ENCODE measurements at places on chromosomes 3 and 15.

GRCh38 chr3:67856718-67857117, 202.3 kb upstream of the SUCLG2 start:
- no peak for DNase-seq

DNA sequence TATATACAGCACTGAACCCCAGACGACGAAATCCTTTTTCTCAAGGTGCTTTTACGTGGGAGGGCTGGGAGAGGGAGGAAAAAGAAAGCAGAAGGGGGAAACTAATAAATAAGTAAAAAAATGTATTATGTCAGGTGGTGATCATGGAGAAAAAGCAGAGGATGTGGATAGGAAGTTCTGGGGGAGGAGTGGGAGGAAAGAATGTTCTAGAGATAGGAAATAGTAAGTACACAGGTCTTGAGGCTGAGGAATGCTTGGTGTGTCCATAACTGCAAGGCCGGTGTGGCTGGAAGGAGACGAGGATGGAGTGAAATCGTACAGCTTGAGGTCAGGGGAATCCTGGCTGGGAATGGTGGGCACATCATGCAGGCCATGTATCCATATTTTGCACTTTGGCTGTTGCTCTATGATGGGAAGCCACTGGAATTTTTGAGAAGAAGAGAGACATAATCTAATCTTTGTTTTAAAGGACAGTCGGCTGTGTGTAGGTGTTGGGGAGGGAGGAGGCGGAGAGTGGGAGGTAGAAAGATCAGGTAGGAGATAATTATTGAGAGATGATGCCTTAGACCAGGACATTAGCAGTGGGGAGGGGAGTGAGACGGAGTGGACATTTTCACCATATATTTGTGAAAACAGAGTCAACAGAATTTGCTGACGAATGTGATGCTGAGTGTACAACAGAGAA, 1.8 kb upstream of the UBE2E2 start:
- no peak for DNase-seq

GRCh38 chr3:190306513-190307163, 15.6 kb downstream of the CLDN1 start:
- no peak for DNase-seq

GRCh38 chr3:115071166-115071565, 75.9 kb downstream of the ZBTB20 start:
- DNase-seq = no peak

DNA sequence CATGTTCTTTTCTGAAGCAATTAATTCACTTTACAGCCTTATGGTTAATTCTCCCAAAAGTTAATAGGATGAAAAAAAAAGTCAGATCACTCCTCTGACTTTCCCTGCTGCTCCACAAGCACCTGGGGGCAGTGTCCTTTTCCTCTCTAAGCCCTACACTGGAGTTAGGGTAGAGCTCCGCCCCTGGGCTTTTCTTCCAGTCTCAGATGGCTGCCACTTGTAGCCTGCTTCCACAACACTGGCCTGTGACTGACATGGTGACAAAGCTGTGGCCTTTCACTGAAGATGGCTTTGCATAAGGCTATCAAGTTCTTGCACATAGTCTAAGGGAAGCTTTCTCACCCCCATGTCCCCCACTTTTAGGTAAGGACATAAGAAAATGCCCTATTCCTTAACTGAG, 1.3 kb upstream of the MON1A start:
- peak; percentile 49 for DNase-seq

DNA sequence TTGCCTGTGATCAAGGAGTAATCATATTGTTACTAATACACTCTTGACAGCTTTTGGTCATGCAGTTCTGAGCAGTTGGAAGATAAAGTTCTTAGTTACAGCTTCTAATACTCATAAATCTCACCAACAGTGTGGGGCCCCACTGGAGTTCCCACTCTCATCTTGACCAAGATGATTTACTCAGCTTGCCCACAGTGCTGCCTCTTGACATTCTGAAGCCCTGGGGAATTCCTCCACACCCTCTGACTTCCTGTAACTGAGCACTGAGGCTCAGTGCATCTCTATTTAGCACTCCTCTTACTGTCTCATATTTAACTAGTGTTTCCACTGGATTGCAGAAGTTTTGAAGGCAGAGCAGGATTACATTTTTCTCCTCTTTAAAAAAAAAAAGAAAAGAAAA, 1.9 kb upstream of the ARL6IP5 start:
- no peak for DNase-seq

- DNase-seq = no peak
Measured at GRCh38 chr15:65888981-65889380, 19.7 kb downstream of the RAB11A start.

- DNase-seq = no peak
Measured at GRCh38 chr15:42165106-42165505, 8.7 kb upstream of the PLA2G4F start.

GRCh38 chr3:53613125-53613524, 118.7 kb downstream of the CACNA1D start:
- DNase-seq = no peak

DNA sequence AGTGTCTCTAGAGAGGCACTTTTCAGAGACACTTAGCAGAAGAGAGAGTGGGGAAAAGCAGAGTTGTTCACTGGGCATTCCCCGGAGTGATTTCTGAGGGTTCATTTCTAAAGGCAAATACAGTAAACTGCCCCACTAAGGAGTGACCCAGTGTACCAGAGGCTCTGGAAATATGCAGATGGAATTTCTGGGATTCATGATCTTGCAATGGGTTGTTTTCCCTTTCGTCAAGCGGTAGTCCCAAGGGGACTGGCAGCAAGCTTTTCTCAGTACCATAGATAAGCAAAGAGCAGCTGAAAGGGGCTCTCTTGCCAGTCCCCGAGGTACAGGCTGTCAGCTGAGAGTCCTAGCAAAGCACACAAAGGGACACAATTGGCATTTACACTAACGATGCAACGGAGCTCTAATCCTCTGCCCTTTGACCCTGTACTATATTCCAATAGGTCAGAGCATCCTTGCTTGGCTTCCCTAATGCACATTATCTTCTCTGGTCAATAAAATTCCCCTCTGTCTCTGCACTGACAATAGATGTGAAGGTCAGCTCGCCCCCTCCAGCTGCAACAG, 155.6 kb downstream of the SEMA6D start:
- DNase-seq = peak; percentile 47

- DNase-seq = peak; percentile 50
Measured at GRCh38 chr3:10758304-10759037, 57.6 kb upstream of the SLC6A11 start.

- DNase-seq = peak; percentile 19
Measured at GRCh38 chr3:140898340-140899180, 43.1 kb upstream of the SLC25A36 start.

DNA sequence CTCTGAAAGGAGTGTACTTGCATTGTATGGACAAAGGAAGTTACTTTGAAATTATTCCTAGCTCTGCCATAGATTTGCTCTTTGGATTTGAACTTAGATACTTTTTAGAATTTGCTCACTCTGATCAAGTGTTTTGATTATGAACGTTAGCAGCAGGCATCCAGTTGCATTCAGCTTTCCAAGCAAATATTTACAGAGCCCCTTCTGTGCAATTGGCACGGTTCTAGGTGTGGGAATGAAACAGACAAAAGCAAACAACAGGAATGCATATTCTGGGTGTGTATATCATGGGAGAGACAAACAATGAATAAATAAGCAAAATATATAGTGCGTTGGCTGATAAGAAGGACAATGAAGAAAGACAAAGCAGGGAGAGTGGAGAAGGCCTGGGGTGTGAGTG, 125.5 kb upstream of the ADAMTS9 start:
- DNase-seq = no peak

DNA sequence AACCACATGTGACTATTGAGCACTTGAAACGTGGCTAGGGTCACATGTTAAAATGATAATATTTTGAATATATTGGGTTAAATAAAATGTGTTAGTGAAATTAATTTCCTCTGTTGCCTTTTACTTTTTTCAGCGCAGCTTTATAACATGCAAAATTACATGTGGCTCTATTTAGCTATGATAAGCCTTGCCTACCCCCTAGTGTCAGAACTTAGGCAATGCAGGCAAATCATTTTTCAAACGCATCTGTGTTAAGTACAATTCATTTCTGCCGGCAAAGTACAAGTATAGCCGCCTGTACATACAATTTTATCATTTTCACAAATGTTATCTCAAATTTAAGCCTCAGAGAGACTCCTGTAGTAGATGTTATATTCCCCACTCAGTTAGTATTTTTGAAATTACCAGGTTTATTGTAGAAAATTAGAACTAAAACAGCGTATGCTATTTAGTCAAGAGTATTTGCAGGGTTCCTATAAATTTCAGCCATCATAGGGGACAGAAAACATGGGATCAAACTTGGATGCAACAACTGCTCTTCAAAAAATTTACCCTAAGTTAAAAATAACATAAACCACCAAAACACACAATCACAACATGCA, 56.1 kb downstream of the TAFA4 start:
- peak; percentile 28 for DNase-seq

DNA sequence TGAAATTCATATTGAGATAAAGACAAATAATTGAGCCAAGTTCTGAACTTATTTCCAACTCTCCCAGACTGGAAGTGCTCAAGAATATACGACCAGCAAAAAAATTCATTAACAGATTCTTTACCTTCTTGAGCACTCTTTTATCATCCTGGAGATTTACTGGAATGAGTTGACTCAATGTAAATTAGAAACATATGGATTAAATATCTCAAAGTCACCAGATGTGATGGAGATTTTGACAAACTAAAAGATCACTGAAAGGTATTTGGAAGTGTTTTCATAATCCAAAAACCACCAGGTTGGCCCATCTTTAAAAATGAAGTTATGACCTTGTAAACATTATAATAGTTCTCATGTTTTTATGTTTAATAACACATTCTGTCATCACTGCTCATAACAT, 433.2 kb upstream of the RASGRP1 start:
- DNase-seq = no peak

GRCh38 chr3:156477323-156477722, 77.6 kb downstream of the SSR3 start:
- DNase-seq = no peak

DNA sequence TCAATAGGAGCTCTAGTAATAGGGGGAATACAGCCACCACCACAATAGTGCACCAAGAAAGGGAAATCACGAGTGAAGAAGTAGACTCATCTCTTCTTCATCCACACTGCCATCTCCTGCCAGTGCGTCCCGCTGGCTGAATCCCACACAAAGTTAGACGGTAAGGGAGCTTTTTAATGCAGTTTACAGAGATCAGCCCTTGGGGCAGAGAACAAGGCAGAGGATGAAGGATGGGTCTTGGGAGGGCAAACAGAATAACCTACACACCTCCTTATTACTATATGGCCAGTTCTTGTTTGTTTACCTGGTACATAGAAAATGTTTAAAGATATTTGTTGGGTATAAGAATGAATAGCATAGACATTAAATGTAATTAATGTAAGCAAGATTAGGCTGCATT, 11.0 kb upstream of the DPH6 start:
- no peak for DNase-seq

DNA sequence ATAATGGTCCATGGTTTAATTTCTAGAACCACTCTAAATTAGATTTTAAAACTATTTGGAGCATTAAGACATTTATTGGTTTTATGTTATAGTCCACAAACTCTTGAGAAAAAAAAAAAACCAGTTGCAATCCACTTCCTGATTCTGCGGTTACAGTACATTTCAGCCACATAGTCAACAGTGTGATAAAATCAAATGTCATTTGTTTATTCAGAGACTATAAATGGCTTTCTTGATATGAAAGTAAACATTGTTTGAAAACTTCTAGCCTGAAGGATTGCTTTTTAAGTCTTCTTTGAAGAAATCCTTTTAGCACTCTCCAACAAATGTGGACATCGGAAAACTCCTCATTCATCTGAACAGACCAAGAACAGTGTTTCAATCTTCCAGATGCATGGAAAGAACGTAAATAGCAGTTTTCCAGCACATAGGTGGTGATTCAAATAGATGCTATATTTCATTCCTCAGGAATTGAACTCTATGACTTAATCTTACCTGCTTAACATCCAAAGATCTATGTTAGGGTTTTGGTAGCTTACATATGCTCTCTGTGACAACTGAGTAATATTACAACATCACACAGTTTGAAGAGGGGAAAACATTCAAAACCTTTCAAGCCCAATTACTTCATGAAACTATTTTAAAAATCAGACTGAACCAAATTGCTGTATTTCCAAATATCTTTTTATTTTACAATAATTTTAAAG, 87.8 kb upstream of the UBE2E2 start:
- DNase-seq = no peak

DNA sequence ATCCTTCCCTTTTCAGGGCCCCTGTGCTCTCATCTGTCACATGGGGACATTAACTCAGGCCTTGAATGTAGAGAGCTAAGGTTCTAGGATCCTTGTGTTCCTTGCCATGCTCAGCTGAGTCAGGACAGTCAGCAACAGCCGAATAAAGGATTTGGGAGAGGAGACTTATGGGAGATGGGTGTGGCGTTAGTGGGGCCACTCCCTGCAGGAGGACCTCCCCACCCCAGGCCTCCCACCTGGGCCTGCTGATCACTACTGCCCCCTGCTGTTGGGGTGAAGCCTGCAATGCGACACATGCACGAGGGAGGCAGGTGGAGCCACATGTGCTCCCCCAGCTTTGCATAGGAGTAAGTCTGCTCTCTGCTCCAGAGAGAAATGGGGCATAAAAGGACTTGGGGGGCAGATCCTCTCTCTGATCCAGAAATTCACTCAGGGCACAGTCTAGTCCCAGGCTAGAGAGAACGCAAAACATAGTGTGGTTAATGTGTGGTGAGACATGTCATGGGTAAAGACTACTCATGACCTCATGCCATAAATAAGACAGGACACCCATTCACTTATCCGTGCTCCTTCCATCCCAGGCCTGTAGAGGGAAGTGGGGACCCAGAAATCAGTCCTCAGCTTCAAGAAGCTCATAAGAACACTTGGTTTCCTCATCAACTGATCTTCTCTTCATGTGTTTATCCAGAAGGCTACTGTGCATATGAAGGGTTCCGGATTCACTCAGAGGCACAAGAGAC, 19.4 kb downstream of the RBP1 start:
- peak; percentile 25 for DNase-seq

DNA sequence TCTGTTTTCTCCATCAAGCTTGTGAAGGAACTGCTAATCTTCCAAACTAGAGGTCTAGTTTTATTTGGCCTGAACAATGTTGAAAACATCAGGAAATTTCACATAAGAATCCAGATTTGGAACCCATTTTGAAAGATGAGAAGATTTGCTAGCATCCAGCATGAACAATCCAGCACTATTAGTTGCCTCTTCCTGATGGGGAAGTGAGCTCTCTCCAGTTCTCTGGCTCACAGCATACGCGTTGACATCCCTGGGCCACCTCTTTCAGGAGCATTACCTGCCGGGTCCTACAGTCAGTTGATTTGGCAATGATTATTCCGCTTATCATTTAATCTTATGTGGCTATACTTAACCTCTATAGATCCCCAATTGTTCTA, 10.9 kb downstream of the GPR87 start:
- no peak for DNase-seq

- DNase-seq = peak; percentile 86
Measured at GRCh38 chr3:81295906-81296577, 465.4 kb downstream of the GBE1 start.

DNA sequence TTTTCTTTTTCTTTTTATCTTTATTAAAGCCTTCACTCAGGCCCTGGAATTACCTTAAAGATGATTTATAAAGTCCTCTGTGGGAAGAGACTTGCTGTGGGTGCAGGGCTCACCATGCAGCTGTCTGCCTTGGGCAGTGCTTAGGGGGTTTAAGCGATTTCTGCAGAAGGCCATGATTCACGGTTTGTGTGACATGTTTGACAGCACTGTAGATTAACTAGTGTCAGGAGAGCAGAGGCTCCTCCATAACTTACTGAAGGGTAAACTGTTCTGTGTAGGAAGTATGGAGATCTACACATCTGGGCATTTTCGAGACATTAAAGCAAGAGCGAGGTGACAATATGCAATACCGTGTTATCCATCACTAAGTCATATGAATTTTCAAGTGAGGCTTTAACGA, 137.7 kb downstream of the LRIG1 start:
- DNase-seq = no peak

All from BE2C (cell line).